ENCODE measurements at places on chromosomes 4 and X.

GRCh38 chrX:155031657-155032056 is 5.0 kb downstream of the FUNDC2 start:
- DNase-seq, result no peak

- no peak for DNase-seq
These were observed 42.0 kb upstream of the FBXW7 start for GRCh38 chr4:152577708-152578396.

DNA sequence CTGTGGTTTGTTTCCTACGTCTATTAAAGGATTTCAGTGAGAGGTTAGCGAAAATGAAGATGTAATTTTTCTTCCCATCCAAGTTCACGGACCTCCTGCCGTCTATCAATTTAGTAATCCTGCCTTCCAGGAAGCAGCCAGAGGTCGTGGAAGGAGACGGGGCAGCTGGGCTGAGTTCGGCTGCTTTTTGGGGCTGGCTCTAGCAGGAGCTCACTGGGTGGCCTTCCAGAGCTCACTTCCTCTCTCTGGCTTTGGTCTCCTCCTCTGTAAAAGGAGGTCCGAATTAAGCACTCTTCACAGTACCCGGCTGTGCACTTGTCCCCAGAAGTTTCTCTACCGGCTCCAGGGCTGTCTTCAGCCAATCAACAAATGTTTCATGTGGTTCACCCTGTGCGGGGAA is 295.4 kb downstream of the BCOR start:
- no peak for DNase-seq

DNA sequence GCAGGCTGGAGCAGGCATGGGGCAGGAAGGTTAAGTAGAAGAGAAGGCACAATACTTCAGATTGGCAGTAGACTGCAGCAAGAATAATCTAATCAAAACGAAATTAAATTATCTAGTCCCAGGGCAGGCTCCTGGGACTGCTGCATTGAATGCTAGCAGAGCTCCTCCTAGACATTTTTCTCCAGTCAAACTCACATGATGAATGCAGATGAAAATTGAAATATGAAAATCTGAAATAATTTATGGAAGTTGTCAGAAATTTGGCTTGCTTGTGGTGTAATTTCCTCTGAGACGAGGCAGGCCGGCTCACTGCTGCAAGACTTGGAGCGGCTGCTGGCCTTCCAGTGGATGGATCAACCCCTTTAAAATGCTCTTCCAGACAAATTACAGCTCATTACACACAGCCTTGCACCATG is 78.0 kb upstream of the TMEM33 start:
- DNase-seq, result no peak

DNA sequence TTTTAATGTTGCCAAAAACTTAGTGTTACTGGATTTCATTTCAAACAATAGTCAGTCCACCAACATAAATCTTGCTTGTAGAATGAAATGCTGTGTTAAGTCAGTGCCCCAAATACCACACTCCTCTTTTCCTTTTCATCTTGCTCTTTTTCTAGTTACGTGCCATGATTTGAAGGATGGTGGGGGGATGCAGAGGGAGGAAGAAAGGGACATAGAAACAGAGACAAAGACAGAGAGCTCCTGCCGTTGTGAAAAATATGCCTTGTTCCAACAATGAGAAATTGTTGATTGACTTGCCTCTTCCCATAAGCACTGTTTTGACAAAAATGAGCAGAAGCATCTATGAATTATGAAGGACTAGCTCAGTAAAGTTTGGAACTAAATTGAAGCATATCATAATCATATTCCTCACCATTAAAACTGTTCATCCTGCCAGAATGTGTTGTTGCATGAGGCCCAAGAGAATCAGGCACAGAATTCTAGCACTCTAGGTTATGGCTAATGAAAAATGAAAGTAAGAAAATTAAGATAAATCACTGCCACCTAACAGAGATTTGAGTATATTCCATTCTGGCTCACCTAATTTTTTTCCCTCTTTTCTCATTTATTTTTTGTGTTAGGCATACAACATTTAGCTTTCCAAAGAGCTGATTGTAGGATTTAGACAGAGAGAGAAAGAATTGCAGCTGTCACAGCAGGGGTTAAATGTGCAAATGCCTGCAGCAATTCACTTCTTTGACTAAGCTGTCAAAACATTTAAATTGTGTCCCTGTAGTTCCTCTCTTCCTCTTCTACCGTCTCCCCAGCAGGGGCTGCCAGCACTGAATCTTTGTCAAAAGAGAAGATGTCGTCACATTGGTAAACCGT is 111.6 kb upstream of the PTPN13 start:
- no peak for DNase-seq

DNA sequence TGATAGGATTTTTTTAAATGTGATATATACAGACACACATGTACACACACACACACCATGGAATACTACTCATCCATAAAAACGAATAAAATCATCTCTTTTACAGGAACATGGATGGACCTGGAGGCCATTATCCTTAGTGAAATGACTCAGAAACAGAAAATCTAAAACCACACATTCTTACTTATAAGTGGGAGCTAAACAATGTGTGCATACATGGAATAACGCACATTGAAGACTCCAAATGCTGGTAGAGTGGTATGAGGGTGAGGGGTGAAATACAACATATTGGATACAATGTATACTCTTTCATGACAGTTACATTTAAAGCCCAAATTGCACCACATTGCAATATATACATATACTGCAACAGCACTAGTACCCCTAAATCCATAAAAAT is 120.2 kb upstream of the ADGRL3 start:
- no peak for DNase-seq

DNA sequence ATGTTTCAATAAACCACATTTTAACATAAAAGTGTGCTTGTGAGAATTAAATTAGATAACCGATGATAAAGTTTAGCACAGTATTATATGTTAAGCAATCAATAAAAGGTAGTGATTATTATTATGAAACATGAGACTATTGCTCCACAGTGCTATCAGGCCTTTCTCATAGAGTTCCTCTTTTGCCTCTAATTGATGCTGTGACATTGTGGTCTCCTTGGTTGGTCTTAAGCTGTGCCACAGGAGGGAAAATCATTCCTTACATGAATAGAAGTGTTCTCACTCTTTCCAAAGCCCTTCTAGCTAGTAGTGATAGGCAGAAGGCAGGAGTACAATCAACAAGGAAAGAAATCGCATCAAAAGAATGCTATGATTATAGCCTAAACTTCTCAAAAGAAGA is 9.2 kb upstream of the PDHA2 start:
- no peak for DNase-seq

DNA sequence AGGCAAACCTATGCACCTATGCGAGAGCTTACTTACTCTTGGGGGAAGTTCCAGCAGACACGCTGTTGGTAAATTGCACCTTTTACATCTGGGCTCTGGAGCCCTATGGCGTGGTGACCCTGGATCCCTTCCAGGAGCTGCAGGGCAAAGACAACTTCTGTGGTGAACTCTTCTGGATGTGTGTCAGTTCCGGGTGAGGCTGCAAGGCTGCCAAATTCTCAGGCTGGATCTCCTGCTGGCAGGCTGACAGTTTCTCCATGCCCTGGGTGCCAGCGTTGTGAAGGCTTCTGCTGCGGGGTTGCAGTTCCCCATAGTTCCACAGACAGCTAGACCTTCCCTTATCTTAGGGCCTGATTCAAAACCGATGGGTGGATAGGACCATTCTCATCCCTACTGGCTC is 37.9 kb downstream of the RAP2C start:
- no peak for DNase-seq

DNA sequence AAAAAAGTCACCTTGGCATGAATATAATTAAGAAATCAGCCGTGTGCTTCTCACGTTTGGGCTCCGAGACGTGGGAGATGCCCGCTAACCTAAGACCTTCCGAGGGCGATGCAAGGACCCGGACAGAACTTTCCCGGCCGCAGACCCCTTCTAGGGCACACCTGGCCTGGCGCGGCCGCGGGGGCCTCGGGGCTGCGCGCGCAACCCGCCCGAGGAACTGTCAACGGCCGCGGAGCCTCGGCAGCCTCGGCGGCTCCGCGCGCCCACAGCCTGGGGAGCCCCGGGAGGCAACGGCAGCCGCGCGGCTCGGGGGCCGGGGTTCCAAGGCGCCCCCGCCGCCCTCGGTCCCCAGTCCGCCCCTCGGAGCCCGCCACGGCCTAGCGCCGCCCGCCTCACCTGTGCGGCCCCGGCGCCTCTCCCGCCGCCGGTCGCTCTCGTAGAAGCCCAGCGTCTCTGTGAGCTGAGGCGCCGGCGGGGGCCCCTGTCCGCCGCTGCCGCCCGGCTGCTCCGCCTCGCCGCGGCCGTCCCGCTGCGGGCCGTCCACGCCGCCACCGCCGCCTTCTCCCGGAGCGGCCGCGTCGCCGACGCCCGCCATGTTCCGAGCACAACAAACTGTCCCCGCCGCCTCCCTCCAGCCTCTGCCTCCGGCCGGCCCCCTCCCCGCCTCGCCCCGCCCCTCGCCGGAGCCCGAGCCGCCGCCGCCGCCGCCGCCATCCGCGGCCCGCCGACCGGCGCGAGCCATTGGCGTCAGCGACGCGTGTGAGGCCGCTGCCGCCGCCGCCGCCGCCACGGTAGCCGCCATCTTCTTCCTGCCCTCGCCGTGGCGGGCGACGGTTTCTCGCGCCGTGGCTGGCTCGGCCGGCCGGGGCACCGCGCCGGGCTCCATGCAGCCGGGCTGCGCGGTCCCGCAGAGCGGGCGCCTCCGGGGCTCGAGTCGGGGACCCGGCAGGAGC is at the start of gene TAPT1:
Gene TAPT1 (minus strand): TSS at position 609 of the 953 bp plus-strand sequence. CDS start 14 bp downstream, at position 595.
- DNase-seq, result peak; percentile 92

DNA sequence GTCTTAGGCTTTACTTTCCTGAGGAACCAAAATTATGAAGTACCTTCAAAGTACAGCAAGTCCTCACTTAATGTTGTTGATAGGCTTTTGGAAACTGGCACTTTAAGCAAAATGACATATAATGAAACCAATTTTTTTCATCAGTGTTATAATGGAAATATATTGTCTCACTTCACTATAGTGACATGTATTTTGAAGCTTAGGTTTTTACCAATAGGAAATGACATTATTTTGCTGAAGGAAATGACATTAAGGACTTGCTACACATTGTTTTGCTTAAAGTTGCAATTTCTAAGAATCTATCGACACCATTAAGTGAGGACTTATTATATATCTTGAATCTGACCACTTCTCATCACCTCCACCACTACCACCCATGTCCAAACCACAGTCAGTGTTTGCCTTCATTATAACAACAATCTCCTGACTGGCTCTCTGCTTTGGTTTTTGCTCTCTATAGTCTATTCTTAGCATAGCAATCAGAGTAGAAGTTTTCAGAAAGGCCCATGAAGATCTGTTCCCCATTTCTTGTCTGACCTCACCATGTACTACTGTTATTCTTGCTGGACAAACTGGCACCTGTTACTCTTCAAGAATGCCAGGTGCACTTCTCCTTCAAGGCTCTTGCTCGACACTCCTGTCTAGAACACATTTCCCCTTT is 311.2 kb downstream of the BMPR1B start:
- no peak for DNase-seq

- no peak for DNase-seq
These were observed 40.9 kb downstream of the TSPAN5 start for GRCh38 chr4:98617358-98618047.

- no peak for DNase-seq
These were observed 220.7 kb downstream of the GRXCR1 start for GRCh38 chr4:43113196-43113595.

- no peak for DNase-seq
These were observed 88.2 kb downstream of the ATP8A1 start for GRCh38 chr4:42568610-42569207.

DNA sequence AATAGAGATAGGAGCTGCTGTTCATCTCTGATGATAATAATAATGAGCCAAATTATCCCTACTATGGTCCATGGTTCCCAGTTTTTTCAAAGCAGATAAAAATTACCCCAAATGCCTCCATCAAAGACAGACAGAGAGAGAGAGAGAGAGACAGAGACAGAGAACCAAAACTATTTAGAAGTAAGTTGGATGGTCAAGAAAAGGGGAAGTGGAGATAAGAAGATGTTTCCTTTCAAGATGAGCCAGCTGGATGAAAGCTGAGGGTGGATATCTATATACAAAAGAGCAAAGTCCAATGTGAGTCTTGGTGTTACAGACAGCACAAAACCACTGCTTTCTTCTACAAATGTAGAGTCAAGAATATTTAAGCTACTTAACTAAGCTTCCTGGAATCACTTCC is 173.9 kb downstream of the GRIA3 start:
- no peak for DNase-seq

DNA sequence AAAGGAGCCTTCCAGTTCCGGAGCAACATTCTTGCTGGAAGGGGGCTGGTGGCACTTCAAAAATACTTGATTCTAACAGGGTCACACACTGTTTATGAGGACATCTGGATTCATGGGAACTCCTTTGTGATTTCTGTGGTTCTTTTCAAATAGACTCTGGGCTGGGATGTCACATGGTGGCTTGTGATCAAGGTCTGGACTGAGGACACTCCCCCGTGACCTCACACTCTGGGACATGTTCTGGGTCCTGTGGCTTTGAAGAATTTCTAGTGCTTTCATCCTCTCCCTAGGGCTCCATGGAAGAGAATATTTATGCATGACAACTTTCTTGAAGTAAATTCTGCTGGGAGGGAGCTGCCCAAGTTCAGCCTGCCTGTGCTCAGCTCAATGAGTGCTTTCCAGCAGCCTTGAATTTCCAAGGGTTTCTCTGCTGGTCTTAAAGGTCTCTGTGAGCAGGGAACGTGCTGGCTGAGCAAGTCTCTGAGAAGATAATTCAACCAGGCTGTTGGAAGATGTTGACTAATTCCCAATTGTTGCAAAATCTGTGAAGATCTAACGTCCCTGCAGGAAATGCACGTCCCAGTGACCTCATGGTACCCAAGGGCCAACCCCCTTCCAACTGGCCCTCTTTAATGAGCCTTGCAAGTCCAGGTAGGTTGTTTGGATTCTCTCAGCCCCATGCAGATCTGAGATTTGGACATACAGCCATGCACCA is 36.3 kb downstream of the GPR143 start:
- DNase-seq, result no peak

DNA sequence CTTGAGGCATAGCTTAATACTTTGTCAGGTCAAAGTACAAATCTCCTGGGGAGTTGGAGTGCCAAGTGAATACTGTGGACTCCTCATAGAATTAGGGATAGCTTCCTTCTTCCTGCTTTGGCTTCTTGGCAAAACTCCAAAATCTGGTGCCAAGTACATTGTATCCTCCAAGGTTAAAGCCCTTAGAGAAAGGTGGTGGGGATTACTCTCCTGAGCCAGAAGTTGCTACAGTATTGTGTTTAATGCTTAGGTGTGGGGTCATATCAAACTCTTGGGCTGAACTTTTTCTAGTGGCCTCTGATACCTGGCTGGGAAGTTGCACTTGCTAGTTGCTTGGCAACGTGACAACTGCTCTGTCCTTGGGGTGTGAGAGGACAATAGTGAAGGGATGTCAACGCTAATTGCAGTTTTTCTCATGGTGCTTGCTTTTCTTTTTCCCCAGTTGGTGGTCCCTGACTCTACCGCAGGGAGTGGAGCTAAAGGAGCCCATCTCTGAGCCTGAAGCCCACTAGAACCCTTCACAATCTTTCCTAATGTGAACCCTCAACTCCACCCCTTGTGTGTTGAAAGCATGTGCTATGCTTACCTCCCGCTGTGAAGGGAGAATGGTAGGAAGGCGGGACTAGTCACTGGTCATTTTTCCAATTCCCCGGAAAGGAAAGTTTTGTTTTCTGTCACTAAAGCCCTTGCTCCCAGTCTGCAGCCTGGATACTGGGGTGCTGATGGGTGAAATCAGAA is 35.5 kb downstream of the DLG3 start:
- DNase-seq, result no peak

Measured in tibial artery (tissue), 4 donors.